H54 (cell line): ENCODE measurements at places on chromosomes 5 and 9.

DNA sequence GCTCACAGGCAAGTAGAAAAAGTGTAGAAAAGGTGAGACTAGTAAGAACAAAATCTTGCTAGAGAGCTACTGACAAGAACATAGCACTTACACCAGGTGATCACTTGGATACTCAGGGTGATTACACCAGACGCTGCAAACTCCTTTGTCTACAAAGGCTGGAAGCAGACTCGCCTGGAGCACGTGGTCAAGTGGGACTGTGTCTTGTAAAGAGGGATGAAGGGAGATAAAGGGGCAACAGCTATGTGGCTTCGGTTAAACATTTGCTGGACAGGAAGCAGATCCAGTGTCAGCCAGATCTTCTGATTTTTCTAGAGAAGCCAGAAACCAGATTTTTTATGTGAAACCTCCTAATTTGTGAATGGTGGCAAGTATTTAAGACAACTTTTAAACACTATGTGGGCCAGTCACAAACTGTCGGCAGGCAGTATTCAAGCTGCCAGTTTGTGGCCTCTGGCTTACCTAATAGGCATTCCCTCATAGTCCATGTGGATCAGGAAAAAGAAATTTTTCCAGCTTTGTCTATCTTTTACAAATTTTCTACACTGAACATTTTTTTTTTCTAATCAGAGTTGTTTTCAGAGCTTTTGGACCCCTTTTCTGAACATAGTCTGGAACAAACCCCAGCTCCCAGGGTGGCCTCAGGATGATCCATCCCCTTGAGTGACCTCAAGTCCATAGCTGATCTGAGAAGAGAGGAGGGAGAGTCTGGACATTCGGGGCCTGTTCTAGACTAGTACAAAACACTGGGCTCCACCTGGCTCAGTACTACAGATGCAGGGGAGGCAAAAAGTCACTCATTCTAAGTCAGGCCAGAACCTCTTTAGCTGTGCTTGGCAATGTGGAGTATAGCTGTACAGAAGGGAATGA is 262.9 kb downstream of the ARRDC3 start:
- DNase-seq: no peak

- DNase-seq: no peak
Observed at GRCh38 chr5:118176146-118176545, 812.2 kb downstream of the DTWD2 start.

GRCh38 chr9:122053567-122054350 is 39.3 kb downstream of the TTLL11 start:
- DNase-seq: no peak

- DNase-seq: no peak
Observed at GRCh38 chr5:2291146-2291840, 408.6 kb upstream of the IRX4 start.

DNA sequence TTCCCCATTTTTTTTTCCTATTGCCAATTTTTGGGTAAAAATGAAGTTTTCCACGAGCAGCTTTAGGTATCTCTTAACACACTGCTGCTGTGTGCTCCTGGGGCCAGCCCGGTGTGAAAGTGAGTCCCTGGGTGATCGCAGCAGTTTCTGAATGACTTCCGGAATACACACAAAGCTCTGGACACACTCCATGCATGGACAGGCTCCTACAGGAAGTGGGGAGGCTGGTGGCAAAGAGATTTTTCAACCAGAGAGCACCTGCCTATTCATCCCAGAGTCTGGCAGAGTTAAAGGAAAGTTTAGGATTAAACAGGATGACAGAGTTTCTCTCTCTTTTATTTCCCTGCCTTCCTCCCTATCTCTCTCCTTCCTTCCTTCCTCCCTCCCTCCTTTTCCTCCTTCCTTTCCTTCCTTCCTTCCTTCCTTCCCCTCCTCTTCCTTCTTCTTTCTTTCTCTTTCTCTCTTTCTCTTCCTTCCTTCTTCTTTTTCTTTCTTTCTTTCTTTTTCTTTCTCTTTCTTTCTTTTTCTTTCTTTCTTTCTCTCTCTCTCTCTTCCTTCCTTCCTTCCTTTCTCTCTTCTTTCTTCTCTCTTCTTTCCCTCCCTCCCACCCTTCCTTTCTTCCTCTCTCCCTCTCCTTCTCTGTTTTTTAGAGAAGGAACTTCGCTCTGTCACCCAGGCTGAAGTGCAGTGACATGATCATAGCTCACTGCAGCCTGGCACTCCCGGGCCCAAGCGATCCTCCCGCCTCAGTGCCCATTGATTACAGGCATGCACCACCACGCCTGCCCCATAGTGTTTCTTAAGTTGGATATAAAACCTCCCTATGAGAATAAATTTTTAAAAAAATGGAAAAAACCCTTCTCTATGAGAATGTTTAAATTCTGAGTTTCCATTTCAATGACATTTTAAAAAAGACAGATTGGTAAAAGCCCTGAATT is 38.7 kb upstream of the UBTD2 start:
- DNase-seq: no peak

DNA sequence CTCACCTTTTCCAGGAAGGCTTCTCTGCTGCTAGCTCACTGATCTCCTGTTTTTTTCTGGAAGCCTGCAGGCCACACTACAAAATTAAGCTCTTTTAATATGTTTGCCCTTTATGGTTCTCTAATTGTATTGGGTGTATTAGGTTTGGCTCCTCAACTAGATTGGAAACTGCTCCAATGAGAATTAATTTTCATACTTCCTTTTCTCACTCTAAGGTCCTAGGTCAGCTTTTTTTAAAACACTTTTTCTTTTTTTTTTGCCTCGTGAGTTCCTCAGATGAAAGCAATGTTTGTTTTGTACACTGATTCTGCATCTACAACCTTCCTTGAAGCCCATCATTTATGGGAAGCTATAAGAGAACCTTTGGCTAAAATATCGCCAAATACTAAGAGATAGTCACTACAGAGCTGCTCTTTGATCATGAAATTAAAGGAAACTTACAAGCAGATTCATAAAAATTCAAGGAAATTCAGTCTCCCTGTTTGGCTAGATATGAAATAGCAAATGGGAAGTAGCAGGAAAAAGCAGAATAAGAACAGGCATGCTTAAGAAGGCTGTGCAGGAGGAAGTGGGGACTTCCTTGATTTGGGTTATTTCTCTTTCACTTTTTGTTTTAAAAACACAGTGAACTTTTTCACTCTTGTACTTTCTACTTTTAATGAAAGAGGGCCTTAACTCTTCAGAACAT is 55.2 kb upstream of the FYB1 start:
- no peak for DNase-seq

- DNase-seq: no peak
Observed at GRCh38 chr5:36936309-36936708, 59.7 kb downstream of the NIPBL start.

DNA sequence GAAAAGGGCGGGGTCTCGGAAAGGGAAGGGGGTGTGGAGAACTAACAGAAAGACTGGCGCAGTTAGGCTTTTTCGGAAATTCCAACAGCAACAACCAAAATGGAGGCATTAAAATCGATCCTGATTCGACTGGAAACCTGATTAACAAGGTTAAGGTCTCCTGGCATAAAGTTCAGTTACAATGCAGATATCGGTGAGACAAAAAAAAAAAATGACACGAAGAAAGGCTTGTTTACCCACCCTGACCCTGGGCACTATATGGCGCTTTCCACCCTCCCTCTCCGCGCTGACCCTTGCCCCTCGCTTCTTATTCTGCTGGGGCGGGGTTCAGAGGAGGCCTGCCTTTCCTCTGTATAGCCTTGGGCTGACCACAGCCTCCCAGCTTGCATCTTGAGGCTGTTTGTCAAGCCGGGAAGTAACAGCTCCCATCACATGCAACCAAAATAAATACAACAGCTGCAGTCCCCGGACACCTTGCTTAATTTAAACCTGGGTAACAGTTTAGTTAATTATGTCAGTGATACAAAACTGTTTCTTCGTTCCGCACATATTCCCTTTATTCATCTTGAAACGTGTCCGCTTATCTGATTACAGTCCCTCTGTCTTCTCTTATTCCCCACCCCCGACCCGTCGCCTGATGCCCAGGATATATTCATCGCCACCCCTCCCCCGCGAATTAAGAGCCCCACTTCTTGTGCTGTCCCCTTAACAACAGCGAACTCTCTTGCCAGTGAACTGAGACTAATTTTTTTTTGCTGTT is 795 bp upstream of the PJA2 start:
- peak; percentile 27 for DNase-seq

- DNase-seq: peak; percentile 49
Observed at GRCh38 chr9:29212397-29213387, 1639.4 kb upstream of the C9orf72 start.

DNA sequence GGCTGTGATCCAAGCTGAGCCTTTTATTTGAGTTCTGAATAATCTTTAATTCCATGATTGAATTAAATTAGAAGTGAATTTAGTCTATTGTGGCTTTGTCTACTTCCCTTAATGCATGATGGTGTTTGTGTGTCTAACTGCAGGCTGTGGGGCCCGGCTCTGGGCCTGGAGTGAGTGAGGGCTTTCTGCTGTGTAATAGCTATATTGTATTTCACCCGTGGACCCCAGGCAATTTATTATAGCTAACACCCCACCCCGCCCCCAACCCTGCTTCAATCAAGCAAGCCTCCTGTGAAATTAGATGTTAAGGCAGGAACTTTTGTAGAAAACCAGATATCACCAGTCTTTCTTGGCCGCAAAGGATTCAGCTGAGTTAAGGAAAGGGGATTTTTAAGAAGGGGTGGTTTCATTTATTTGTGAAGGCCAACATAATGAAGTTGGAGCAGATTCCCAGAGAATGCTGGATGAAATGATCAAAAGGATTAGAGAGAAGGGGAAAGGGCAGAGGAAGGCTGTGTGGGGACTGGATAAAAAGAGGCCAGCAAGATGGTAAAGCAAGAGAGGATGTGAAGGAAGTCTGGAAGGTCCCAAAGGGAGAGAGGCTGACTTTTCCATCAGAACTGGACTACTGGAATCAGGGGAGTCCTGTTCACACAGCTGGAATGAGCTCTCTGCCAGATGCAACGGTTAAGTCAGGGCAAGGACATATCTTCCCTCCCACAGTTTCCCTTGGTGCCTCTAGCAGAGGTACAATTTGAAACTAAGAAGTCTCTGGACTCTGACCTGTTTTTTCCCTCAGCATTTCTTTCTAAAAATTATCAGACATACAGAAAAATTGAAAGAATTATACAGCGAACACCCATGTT is 125.3 kb upstream of the SAP30L start:
- no peak for DNase-seq
